Tibial nerve (tissue), 4 donors: ENCODE measurements at places on chromosomes 2 and 18. TPM values are rescaled to one million over a fixed set of nuclear protein-coding genes. Genes with fewer than 3 reads are reported as not detected.

DAPL1 gene
- total RNA-seq = not detected

DNA sequence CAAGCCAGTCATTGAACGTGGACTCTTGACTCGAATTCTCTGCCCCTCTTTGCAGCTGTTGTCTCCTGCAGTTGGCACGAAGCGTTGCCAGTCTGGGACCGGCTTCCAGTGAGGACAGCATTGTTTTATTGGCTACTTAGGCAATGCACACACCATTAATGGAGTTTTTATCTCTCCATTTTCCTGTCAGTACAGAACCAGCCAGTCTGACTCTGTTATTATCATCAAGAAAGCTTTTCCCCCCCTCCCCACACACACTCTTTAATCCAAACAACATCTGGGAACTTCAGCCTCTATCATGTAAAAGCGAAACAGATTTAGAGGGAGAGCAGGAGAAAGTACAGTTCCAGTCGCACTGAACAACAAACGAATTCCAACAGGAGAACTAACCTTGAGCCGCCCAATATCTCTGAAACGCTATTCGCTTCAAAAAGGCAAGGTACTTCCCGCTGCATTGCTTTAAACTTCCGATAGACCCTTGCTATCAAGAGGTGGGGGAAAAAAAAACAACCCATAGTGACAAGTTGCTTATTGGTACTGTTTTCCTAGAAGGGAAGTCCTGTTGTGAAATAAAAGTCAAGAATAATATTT is 38.2 kb downstream of the ACVR1 start:
- peaks cover 6% of the 10 kb centered on the region for H3K4me1 ChIP-seq
- no peak for DNase-seq
- H3K27ac ChIP-seq = peak overlapping the region; percentile 64
- H3K4me3 ChIP-seq = peak overlapping the region; percentile 40
- no peaks in the 10 kb centered on the region for H3K27me3 ChIP-seq
- no peaks in the 10 kb centered on the region for H3K36me3 ChIP-seq

GRCh38 chr2:46216213-46216612 is 81.0 kb upstream of the EPAS1 start:
- H3K27ac ChIP-seq = no peak overlapping the region
- H3K36me3 ChIP-seq = no peaks in the 10 kb centered on the region
- no peak for DNase-seq
- no peak overlapping the region for H3K4me3 ChIP-seq

ALS2 gene
- total RNA-seq = 35.8 TPM

GRCh38 chr18:80161781-80162417 is 52.8 kb downstream of the ADNP2 start:
- no peaks in the 10 kb centered on the region for H3K27me3 ChIP-seq
- DNase-seq = no peak
- no peak overlapping the region for H3K27ac ChIP-seq
- no peak overlapping the region for H3K4me3 ChIP-seq
- H3K36me3 ChIP-seq = no peaks in the 10 kb centered on the region

SIGLEC15 gene
- not detected for total RNA-seq

- H3K27ac ChIP-seq = no peak overlapping the region
- H3K4me3 ChIP-seq = no peak overlapping the region
- H3K27me3 ChIP-seq = no peaks in the 10 kb centered on the region
- DNase-seq = no peak
- H3K4me1 ChIP-seq = no peaks in the 10 kb centered on the region
Measured at GRCh38 chr18:29651122-29651680, 1391.3 kb downstream of the DSC3 start.

- no peak overlapping the region for H3K27ac ChIP-seq
- no peak overlapping the region for H3K4me3 ChIP-seq
- DNase-seq = no peak
Measured at GRCh38 chr2:204538182-204539018, 6.9 kb upstream of the PARD3B start.

MERTK gene
- 22.7 TPM for total RNA-seq

GPAT2 gene
- total RNA-seq = 7.2 TPM

- H3K36me3 ChIP-seq = no peaks in the 10 kb centered on the region
- H3K27ac ChIP-seq = no peak overlapping the region
- H3K4me1 ChIP-seq = no peaks in the 10 kb centered on the region
- DNase-seq = no peak
- H3K4me3 ChIP-seq = no peak overlapping the region
- H3K27me3 ChIP-seq = no peaks in the 10 kb centered on the region
Measured at GRCh38 chr2:122643725-122644329, 888.4 kb downstream of the TSN start.

TP53I3 gene
- 134 TPM for total RNA-seq

GGCX gene
- total RNA-seq = 24.7 TPM
